SHP77 treated with DMSO at 0.1 percent for 48 hours (cell line): ENCODE measurements at places on chromosomes 4 and X.

DNA sequence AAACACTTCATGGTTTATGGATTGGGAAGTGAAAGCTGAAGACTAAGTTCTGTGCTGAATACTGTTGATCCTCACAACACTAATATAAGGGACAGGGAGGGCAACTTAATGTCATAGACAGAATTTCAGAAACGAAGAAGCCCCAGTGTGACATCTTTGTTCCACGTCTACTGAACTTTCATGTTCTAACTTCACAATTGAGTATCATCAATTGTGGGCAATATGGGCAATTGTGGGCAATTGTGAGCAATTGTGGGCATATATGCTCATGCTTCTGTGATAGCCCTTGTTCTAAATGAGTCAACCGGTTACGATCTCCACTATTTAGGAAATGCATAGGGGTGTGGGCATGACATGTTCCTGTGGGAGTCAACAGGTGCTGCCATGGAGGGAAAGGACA lies 33.7 kb downstream of the CYBB start:
- no peak for DNase-seq

DNA sequence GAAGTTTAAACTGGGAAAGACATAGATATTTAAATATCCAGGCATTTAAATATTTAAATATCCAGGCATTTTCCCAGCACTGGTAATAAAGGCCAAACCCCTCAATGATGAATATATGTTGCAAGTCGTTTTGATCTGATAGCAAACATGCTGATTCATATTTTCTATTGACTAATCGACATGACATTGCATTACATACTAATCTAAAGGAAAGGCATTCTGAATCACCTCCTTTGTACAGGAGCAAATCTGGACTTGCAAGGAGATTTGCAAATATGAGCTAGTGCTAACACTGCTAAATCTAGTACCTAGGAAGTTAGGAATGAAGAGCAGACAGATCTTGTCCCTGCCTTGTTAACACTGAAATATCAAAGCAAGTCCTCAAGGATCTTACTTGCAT lies 207.3 kb downstream of the SLC7A11 start:
- no peak for DNase-seq

DNA sequence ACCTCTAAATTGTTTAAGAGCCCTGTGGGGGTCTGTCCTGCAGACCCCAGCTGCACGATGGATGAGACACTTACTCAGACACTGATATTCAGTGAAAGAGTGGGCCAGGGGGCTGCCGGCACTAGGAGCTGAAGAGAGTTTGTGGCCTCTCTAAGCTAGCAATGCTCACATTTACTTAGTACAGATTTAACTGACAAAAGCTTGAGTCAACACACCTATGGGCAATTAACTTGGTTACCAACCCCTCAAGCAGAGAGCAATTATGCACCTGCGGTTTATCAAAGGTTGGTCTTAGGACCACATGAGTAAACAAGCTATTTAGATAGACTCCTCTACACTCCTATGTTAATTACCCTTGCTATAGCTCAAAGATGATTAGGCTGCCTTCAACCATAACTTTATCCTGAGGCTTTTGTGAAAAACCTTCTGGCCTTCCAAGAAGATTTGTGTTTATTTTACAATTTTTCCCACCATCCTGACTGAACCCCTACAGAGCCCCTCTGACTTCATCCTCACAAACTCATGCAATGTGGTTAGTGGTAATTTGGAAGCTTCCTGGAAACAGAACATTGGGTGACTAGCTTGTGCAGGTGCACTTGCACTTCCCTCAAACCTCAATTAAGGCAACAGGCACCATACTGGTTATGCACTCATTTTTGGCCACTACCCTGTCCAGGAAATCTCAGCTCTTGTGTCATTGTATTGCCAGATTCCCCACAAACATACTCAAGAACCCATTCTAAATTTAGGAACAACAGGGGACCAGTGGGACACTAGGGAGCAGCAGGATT lies 234.4 kb upstream of the ITM2A start:
- DNase-seq = no peak

- no peak for DNase-seq
Observed at GRCh38 chrX:72495046-72495445, 77.6 kb downstream of the HDAC8 start.

- DNase-seq = no peak
Observed at GRCh38 chr4:138959097-138959815, 56.3 kb upstream of the NOCT start.

DNA sequence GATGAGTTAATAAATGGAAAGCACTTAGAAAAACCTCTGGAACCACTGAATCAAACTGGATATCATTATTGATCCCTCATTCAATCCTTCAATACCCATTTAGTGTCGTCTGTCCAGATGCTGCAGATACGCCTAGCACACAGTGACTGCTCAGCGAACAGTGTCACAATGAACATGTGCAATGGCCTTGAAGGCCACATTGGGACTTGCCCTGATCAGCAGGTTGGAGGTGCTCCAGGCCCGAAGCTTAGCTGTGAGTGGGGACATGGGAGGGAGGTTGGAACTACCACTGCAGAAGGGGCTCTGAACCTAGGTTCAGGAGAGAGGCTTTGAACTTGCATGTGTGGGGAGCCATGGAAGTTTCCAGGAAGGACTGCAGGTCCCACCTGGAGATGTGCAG lies 17.2 kb downstream of the GPKOW start:
- DNase-seq = no peak

- DNase-seq = no peak
Observed at GRCh38 chr4:61336488-61336887, 136.4 kb downstream of the ADGRL3 start.

DNA sequence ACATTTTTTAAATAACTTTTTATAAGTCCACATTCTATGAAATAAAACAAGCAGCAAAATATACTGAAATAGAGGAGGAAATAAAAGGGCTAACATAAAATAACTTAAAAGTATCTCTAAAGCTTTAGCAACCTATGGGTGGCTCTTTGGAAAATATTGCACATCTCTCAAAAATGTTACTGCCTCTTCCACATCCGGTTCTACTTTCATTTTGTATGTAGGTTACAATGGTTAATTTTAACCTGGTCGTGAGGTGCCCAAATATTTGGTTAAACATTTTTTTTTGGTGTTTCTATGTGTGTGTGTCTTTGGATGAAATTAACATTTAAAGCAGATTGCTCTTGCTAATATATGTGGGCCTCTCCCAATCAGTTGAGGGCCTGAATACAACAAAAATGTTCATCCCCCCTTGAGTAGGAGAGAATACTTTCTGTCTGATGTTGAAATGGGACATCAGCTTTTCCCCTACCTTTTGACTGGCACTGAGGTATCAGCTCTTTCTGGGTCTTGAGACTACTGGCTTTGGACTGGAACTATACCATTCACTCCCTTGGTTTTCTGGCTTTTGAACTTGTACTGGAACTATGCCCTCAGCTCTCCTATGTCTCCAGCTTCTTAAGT lies 353.0 kb downstream of the ADAM29 start:
- DNase-seq = no peak

GRCh38 chr4:105509291-105509690 lies 35.4 kb upstream of the PPA2 start:
- DNase-seq = no peak

GRCh38 chr4:76195326-76195725 lies 18.3 kb downstream of the SCARB2 start:
- DNase-seq = no peak

DNA sequence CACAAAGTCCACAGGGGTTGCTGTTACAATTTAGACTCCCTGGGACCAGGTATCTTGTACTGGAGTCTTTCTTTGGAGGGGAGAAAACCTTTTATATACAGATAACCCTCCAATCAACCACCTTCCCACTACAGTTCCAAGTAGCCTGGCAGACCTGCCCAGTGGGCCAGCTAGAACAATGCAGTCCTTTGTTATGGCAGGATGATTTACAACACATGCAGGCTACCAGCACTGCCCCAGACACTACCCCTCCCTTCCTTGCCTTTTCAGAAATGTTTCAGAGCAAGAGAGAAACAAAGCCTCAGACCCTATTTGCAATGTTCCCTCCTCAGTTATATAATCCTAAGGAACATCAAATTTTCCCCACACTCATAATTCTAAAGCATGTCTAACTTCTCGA lies 11.1 kb downstream of the RASL11B start:
- DNase-seq = no peak

DNA sequence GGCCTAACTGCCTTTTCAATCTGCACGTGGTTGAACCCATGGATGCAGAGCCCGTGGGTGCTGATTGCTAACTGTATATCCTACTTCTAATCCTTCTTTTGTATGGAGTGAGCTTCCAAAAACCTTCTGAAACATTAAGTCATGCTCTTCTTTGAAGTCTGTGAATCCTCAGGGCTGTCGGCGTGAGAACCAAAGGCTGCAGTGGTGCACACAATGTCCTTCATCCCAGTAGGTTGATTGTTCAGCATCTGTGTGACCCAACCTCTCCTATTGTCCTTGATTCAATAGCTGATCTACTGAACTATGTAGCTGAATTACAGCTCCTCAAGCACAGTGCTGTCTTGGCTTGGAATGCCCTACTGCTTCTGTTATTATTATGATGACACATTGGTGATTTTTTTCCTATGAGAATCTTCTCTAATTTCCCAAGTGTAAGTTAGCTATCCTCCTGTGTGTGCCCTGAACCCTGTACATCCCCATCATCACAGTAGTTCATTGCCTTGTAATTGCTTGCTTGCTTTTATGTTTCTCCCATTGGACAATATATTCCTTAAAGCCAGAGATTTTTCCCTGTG lies 294.6 kb downstream of the TRIML1 start:
- no peak for DNase-seq

DNA sequence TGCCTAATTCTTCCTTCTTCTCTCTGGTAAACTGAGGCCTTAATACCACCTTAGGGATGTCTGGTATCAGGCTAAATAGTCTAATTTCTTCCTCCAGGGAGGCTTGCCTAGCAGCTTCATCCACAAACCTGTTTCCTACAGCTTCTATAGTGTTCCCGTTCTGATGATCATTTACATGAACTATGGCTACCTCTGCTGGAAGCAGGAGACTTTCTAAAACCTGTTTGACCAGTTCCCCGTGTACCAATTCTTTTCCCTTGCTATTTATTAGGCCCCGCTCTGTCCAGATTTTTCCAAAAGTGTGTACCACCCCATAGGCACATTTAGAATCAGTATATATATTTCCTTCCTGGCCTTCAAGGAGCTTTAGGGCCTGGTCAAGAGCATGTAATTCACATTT lies 5.8 kb upstream of the USP38 start:
- no peak for DNase-seq

DNA sequence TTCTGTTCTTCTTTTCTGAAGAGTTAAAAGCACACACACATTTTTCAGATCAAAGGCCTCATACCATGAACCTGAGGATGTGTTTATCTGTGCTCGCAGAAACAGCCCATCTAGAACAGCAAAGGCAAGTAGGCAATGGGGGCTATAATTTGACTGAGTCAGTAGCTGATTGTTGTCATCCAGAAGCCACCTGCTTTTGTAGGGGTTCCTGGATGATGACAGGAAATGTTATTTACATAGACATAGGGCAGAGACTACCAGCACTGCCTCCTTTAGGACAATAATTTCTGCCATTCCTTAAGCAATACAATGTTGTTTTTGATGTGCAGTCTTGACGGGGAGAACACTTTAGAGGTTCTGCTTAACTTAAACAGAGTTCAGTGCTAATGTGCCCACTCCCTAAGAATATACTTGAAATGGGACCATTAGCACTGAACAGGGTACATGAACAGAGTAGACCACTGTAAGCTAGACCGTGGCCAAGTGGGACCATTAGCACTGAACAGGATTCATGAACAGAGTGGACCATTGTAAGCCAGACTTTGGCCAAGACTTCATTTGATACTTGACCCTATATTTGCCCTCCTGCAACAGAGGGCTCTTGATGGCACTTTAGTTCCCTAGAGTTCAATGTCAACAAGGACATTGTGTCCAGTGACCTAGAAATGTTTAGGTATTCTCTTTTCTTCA lies 42.8 kb upstream of the CCSER1 start:
- no peak for DNase-seq

GRCh38 chr4:154004016-154004415 lies 215.1 kb upstream of the SFRP2 start:
- DNase-seq = no peak

- DNase-seq = no peak
Observed at GRCh38 chrX:153659268-153659667, 12.3 kb downstream of the DUSP9 start.

- DNase-seq = no peak
Observed at GRCh38 chrX:63739885-63740284, 45.1 kb downstream of the ARHGEF9 start.
